ENCODE measurements at places on chromosomes 5 and 9.

- no peak for DNase-seq
Measured at GRCh38 chr9:72205513-72205912, 56.3 kb downstream of the GDA start.

DNA sequence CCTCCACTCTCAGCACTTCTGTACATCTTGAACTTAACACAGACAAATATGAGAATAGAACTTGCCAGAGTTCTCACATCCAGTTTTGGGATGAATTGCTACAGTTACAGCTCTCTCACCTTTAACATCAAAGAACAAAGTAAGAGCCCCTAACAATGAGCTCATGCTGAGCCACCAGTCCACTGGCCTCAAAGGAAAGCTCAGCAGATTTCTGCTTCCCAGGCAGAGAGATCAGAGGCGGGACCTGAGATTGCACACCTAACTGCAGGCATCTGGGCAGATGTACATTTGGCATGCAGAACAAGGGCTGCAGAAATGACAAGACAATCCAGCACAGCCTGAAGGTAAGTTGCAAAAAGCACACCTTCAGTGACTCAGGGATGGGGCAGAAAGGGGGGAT lies 300.9 kb downstream of the MRPS30 start:
- no peak for DNase-seq

- DNase-seq: no peak
Measured at GRCh38 chr9:97845130-97845529, 7.9 kb upstream of the FOXE1 start.

DNA sequence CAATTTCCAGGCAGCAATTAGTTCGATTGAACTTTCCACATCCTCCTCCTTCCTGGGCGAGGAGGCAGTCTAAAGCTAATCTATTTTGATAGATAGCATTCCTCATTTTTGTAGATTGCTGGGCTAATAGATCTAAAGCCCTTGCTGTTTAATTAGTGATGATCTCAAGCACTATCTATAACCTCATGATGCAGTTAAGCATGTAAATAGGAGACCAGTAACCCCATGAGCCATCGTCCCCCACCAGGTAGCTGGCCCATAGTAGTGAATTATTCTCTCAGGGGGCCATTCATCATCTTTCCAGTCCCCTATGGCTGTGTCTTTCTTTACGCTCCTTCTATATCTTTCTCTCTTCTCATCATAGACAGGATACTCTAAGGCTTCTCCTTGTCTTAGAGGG lies 14.9 kb downstream of the CEL start:
- no peak for DNase-seq

DNA sequence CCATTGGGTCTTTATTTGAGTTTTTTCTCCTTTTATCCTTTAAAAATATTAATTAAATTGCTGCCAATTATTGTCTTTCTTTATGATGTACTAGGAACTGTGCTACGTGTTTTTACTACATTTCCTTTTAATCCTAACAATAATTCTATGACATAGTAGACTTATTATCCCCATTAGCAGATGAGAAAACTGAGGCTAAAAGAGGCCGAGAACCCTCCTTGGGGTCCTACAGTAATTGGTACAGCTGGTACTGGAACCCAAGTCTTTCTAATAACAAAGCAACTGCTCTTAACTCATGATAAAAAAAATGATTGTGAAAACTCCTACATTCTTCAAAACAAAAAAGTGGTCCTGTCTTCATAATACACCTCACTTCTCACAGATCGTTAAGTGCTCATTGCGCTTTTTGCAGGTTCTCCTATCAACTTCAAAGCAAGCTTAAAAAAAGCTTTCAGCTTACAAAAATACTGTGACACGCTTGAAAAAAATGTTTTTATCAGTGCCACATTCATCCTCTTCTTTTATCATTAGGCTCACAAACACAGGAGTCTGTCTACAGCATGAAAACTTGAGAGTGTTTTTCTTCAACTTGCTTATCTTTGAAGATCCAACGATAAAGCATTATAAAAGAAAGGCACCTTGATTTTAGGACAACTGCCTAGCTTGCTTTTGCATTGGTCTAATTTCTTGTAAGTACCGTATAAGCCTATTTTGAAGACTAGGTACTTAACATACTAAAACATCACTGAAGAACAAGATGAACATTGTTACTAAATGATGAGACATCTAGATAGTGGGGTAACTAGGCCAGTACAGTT lies 32.4 kb downstream of the FYB1 start:
- DNase-seq: no peak

DNA sequence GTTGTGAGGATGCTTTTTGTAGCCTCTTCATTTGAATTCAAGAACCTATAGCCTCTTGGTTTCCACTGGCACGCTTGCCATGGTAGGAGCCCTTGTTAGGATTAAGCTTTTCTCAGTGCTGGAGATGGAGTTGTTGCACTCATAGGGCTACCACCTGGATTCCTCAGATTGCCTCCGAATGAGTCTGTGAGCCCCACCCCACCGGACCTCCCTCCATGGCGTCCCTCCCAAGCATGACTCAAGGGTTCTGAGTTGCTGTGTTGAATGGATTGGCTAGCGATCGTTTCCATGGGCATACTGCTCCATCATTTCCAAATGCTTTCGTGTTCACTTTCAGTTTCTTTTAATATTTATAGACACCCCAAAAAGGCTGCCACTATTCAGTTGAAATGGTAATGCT lies 69.9 kb downstream of the DAPK1 start:
- no peak for DNase-seq

- DNase-seq: peak; percentile 64
Measured at GRCh38 chr5:148776780-148777179, 49.6 kb upstream of the ADRB2 start.

- DNase-seq: no peak
Measured at GRCh38 chr5:162990856-162991497, 446.4 kb upstream of the CCNG1 start.

- DNase-seq: no peak
Measured at GRCh38 chr5:122369253-122369815, 57.3 kb downstream of the SNCAIP start.

GRCh38 chr9:7094576-7094975 lies 336.8 kb downstream of the KDM4C start:
- DNase-seq: no peak

- DNase-seq: no peak
Measured at GRCh38 chr5:132221781-132222648, 5.6 kb downstream of the P4HA2 start.

- DNase-seq: no peak
Measured at GRCh38 chr5:168368854-168369253, 77.4 kb downstream of the WWC1 start.

DNA sequence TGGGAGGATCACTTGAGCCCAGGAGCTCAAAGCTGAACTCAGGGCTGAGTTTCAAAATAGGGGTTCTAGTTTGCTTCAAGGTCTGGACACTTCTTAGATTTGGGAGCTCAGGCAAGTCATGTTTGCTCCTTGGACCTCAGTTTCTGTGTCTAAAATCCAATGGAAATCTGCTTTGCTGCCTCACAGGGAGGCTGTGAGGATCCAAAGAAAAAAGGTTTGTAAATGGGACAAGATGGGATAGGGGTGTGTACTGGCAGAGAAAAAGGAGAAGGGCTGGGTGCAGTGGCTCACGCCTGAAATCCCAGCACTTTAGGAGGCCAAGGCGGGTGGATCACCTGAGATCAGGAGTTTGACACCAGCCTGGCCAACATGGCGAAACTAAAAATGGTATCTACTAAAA lies 39.6 kb upstream of the SH3PXD2B start:
- DNase-seq: no peak

DNA sequence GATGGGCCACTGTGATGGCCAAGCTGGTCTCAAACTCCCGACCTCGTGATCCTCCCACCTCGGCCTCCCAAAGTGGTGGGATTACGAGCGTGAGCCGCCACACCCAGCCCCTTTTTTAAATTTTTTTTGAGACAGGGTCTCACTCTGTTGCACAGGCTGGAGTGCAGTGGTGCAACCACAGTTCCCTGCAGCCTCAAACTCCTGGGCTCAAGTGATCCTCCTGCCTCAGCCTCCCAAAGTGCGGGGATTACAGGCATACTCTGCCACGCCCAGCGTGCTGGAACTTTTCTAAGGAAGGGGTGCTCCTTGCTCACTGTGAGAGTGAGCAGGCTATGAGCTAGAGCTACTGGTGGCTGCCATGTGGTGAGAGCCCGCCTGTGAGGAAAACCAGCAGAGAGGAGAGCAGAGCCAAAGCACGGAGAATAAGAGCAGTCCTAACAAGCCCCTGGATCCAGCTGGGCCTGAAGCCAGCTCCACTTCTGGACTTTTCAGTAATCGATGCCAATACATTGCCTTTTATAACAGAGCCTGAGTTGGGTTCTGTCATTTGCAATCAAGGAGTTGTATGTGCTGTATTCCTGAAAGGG lies 75.5 kb upstream of the UNC5A start:
- DNase-seq: no peak

DNA sequence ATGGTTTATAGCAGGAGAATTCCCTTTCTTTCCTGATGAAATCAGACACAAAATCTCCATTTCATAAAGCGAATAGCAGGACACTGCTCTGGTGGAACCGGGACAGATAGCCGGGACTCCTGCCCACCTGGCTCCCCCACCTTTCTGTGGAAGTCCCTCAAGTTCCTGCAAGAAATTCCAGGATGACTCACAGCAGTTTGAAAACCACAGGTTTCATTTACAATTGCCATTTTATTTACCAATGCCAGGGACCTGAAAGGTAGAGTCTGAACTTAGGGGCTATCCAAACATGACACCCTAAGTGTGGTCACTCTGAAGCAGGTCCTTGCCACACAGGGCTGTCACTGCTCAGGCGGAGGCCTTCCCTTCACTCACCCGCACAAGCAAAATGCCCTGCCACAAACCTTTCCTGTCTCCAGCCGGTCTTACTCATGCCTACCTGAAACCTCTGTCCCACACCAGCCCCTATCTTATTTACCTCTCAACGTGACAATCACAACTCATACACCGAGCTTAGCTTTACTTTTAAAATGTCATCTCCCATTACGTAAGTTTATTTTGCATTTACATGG lies 63.3 kb upstream of the TAF1L start:
- no peak for DNase-seq

DNA sequence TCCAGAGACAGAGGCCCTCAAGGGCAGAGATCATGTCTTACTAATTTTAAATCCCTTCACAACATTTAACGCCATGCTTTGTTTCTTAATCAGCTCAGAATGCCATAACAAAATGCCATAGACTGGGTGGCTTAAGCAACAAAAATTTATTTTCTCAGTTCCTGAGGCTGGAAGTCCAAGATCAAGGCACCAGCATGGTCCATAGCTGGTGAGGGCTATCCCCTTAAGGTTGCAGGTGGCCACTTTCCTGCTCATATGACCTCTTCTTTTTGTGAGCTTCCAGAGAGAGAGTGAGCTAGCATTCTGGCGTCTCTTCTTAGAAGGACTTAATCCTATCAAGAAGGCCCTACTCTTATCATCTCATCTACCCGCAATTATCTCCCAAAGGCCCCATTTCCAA lies 470.3 kb downstream of the ZNF608 start:
- DNase-seq: no peak

DNA sequence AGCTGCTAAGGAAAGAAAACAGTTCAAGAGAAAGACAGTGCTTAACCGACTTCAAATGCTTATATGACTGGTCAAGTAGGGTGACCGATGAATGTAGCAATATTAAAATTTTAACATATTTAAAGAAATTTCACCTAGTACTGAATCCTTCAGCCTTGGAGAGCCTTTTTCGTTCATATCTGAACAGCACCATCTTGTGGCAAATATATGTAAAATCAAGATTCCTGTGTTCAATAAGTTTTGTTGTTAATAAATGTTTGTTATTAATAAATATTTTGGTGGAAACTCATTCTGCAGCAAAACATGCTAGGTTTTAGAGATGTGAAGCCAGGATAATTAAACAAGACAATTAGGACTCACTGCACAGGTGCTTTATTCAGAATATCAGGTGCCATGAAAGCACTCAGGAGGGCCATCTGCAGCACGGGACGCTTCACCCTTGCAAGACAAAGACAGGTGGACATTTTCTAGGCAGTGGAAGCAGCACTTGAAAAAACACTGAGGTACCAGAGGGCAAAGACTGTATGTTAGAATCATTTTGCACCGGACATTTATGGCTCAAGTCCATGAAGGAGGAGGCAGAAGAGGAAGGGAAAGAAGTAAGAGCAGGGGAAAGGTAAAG lies 15.6 kb downstream of the TICAM2 start:
- peak; percentile 64 for DNase-seq

GRCh38 chr5:143691945-143692290 lies 120.0 kb upstream of the HMHB1 start:
- DNase-seq: no peak

- no peak for DNase-seq
Measured at GRCh38 chr9:29740518-29740917, 2167.2 kb upstream of the C9orf72 start.

- no peak for DNase-seq
Measured at GRCh38 chr5:67809589-67809988, 406.0 kb upstream of the PIK3R1 start.

DNA sequence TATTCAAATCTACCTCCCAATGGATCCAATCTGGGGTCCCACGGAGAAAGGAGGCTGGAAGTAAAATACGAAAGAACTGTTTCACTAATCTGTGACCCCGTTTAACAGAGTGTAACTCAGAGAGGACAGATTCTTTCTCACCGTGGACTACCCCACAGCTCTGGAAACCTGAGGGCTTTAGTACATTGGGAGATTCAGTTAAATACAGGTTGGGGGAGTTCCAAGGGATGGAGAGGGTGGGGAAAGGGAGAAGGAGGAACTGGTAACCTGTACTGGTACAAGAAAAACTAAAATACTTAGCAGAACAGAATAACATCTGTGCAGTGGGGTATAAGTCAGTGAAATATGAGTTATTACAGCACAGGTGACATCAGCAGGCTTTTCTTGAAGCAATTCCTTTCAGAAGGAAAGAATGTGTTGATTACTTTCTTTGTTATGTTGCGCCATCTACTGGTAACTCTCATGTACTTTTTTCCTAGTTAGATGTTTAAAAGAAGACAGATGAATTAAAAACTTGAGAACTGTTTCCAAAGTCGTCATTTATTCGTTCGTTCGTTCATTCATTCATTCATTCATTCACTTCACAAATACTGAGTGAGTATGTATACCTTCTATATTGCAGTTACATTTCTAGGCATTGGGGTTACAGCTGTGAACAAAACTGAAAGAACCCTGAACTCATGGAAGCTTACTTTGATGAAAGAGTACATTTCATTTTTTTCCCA lies 30.0 kb upstream of the STOM start:
- peak; percentile 20 for DNase-seq

GRCh38 chr9:132888151-132888550 lies 9.5 kb downstream of the SPACA9 start:
- DNase-seq: no peak

All from suppressor macrophage (primary cell).